Epithelial cell of alveolus of lung (primary cell): ENCODE measurements at places on chromosomes 2 and 18. TPM values are rescaled to one million over a fixed set of nuclear protein-coding genes. Genes with fewer than 3 reads are reported as not detected.

CXCR4 gene
- 2.3 and 2.6 TPM in 2 replicates for total RNA-seq

DSG4 gene
- total RNA-seq = not detected in 2 replicates

DSG2 gene
- 13.7 and 28.7 TPM in 2 replicates for total RNA-seq

SMCHD1 gene
- 32.6 and 32.9 TPM in 2 replicates for total RNA-seq

PCARE gene
- total RNA-seq = not detected in 2 replicates

DLX1 gene
- total RNA-seq = not detected in 2 replicates

RPRM gene
- total RNA-seq = not detected in 2 replicates

LIPG gene
- 2.5 and 58.8 TPM in 2 replicates for total RNA-seq

KCTD1 gene
- 14.4 and 20.3 TPM in 2 replicates for total RNA-seq

TMEM37 gene
- 0.13 and 9.8 TPM in 2 replicates for total RNA-seq

CYP27A1 gene
- total RNA-seq = 13.3 and 30.4 TPM in 2 replicates

MATN3 gene
- total RNA-seq = 3.8 and 7.9 TPM in 2 replicates

GPR17 gene
- total RNA-seq = not detected in 2 replicates

TFCP2L1 gene
- 0.13 and 0.16 TPM in 2 replicates for total RNA-seq
